Esophagus mucosa (tissue), 1 donor: ENCODE measurements at places on chromosomes 3 and 15. TPM values are rescaled to one million over a fixed set of nuclear protein-coding genes. Genes with fewer than 3 reads are reported as not detected.

GRCh38 chr15:22895465-22896190, 57.2 kb downstream of the NIPA2 start:
- peak; percentile 99 for ATAC-seq

GRCh38 chr3:80051602-80051962, 283.8 kb upstream of the ROBO1 start:
- no peak for ATAC-seq

DNA sequence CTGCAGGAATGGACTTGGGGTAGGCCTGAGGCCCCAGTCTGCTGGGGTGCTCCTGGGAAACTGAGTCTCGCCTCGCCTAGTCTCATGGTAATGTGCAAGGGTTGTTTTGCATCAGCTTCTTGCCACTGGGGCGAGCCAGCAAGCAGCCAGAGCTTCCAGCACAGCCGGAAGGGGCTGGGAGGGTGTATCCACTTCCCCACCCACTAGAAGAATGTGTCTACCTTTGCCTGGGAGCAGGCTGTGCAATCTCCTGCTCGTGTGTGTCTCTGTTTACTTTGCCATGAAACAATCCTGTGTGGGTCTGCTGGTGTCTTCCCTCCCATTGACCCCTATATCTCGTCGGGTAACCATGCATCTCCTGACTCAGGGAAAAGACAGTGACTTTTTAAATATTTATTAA, 21.8 kb upstream of the ERICH6 start:
- peak; percentile 84 for ATAC-seq

TRIM71 gene
- total RNA-seq, result not detected

DNA sequence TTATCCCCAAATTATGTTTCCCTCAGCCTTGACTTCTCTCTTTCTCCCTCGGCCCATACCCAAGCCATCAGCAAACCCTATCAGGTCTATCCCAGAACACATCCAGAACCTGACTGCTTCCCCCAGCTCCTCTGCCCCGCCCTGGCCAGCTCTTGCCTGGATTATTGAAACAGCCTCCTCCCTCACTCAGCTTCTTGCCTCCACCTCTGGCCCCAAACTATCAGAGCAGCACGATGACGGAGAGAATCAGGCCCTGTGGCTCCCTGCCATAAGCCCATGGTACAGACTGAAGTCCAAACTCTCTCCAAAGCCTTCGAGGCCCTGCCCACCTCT, 105.3 kb upstream of the LINGO1 start:
- ATAC-seq, result no peak

GRCh38 chr3:177978946-177979345, 557.3 kb upstream of the KCNMB2 start:
- no peak for ATAC-seq

- no peak for ATAC-seq
These were observed 104.4 kb downstream of the DNAJB8 start for GRCh38 chr3:128362026-128362965.

DNA sequence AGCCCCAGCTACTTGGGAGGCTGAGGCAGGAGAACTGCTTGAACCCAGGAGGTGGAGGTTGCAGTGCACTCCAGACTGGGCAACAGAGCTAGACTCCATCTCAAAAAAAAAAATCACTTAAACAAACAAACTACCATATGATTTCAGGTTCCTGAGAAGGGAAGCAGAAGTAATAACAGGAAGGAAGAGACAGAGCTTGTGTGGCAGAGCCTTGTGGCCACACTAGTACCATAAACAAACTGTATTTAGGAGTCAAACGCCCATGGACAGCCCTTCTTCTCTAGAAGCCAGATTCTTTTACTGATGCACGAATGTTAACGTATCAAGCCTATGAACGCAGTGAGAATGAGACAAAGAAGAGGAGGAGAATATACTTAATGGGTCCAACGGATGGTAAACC, 12.0 kb downstream of the MTMR10 start:
- no peak for ATAC-seq

GOLGA6L9 gene
- 6.1 TPM for total RNA-seq

DNA sequence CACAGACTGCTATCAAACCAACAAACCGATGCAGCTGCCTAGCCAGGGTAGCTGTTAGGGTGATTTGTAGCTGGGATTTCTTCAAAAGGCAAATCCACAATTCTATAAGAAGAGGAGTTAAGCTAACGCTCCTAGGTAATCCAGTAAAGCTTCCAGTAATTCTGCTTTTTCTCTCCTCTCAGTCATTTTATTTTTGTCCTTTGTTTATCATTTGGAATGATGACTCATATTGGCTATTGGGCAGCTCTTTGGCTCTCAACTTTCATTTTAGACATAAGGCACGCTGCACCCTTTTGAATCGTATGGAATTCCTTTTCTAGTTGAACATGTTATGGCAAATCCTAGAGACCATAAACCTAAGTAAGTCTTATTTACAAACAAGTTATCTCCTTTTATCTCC, 53.2 kb upstream of the PPARG start:
- peak; percentile 52 for ATAC-seq
